ENCODE measurements at places on chromosomes 13 and 19.

DNA sequence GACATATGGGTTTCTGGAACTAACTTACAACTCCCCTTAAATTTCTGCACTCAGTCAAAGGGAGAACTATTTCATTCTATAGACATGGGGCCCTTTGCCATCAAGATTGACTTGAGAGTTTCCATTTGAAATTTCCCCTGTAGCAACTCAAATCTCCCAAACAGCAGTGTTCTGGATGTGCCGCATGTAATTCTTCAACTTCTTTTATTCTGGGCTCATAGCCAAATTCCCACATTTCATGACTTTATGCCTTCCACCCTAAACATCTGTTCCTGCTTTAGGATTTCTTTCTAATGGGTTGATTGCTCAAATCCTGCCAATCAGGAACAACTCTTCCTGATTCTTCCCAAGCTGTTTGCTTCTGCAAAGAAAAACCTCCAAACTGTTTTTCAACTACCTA, 336.0 kb downstream of the TBC1D4 start:
- DNase-seq: no peak

DNA sequence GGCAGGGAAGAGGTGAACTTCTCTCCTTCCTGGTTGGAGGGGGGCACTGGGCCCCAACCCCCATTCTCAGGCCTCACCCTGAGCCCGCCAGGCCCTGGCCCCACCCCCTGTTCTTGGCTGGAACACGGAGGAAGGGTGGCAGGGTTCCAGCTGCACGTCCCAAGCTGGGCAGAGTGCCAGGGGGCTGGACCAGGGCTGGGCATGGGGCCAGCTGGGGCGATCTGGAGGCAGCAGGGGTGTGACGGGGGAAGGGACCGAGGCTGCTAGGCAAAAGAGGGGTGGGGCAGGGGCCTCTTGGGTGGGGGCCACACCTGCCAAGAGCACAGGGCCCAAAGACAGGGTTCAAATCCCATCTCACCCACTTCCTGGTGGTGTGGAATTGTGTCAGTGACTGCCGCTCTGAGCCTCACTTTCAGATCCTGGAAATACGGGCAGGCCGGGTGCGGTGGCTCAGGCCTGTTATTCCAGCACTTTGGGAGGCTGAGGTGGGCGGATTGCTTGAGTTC, 2.2 kb downstream of the HIF3A start:
- peak; percentile 97 for DNase-seq

DNA sequence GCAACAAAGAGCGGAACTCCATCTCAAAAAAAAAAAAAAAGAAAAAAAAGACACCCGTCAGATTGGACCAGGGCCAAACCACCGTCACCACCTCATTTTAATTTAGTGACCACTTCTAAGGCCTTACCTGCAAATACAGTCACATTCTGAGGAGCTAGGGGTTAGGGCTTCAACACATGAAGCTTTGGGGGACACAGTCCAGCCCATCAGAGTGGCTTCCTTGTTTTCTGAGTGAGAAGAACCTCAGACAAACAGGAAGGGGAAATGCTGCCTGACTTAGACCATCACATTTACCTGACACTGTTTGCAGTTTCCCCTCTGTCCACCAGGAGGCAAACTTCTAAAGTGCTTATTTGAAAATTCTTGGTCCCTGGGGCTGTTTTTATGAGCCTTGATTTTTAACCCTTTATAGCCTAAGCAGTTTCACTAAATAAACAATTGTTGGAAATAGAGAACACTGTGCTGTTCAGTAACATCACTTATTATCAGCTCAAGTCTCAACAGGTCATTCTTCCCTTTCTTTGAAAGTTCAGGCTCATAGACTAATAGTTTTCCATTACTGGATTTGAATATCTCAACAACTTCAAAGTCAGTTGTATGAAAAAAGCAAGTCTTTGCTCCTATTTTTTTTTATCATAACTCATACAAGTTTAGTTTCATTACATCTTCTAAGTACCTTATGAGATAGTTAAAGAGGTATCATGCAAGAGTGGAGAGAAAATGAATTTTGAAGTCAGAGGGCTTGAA, 74.9 kb upstream of the WASF3 start:
- peak; percentile 59 for DNase-seq

DNA sequence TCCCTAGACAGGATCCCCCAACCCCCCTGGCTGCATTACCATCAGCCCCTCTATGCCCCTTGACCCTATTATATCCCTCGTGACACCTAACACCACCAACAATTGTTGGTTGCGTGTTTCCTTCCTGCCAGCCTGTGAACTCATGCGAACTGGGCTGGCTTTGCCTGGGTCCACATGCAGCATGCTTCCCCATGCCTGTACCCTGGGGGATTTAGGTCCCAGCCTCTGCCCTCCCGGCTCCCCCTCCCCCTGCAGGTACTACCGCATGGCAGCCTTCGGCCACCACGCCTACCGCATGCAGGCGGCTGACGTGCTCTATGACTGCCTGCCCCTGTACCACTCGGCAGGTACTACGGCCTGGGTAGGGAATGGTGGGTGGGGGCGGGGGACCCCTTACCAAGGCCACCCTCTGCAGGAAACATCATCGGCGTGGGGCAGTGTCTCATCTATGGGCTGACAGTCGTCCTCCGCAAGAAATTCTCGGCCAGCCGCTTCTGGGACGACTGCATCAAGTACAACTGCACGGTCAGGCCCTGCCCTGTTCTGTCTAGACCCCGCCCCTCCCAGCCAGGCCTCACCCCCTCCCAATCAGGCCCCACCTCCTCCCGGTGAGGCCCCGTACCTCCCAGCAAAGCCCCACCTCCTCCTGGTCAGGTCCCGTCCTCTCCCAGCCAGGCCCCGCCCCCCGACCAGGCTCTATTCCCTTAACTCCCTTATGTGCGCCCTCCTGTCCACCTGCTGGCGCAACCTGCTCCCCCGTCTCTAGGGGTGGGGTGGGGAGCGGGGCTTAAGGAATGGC, 18.5 kb downstream of the SLC27A1 start:
- DNase-seq: peak; percentile 78

DNA sequence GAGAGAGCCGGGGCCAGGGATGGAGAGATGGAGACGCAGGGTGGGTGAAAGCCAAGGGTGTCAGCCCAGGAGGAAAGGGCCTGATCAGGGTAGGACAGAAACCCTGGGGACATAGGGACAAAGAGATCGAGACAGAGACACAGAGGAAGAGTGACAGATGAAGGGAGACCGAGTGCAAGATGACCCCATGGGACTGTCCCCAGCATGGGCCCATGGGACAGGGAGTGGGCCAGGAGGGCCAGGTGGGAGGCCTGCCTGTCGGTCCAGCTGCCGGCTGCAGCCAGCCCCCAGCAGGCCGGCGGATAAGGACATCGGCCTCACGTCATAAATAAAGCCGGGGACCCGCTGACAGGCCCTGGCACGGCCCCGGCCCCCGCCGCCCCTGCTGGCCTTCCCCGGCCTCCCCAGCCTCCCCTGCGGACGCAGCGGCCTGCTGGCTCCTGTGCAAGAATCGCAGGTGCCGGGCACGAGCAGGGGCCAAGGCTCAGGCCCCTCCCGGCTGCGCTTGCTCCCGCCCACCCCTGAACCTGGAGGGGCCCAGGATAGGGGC, 6.3 kb downstream of the REX1BD start:
- DNase-seq: peak; percentile 66

DNA sequence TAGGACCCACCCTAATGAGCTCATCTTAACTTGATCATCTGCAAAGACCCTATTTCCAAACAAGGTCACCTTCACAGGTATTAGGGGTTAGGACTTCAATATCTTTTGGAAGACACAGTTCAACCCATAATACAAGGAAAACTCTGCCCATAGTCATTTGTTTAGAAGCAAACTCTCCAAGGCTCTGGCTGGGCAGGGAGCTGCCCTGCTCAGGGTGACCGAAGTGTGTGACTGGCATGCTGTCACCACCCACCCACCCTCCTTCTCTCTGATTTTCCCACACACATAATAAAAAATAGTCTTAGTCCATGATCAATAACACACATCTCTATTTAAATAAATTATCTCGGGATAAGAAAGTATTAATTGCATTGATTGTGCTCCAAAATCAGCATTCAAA, 161.1 kb downstream of the KCTD15 start:
- no peak for DNase-seq

GRCh38 chr13:110186231-110186855, 120.6 kb downstream of the COL4A1 start:
- DNase-seq: no peak

DNA sequence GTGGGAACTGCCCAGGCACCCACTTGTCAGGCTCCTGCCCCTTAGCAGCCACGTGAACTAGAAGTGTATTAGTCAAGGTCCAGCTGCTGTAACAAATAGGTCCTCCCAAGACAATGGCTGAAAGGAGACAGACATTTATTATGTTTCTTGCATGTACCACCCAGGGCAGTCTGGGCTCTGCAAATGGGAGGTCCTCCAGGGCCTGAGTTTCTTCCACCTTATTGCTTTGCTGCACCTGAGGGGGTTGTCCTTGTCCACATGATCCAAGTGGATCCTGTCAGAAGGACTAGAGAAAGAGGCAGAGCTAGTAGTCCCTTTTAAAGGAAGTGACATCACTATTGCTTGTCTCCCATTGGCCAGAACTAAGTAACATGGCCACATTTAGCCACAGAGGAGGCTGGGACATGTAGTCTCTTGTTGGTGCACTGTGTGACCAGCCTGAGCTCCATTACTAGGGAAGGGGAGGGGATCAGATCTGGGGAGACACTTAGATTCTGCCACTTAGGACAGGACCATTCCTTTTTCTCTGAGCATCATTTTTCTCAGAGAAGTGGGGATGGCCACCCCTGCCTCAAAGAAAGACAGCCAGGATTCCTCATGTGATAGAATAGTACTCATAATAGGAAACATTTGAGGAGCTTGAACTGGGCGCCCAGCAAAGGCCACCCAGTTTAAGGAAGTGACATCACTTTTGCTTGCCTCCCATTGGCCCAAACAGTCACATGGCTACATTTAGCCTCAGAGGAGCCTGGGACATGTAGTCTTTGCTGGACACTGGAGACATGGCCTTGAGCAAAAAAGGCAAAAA, 15.1 kb downstream of the CC2D1A start:
- DNase-seq: no peak

DNA sequence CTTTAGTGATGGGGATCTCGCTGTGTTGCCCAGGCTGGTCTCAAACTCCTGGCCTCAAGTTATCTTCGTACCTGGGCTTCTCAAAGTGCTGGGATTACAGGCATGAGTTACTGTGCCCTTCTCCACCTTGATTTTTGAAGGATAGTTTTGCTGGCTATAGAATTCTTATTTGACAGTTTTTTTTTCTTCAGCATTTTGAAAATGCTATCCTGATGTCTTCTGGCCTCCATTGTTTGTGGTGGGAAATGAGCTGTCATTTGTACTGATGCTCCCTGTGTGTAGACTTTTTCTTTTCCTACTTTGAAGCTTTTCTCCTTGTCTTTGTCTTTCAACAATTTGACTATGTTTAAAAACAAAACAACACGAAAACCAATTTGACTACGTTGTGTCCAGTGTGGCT, 54.2 kb downstream of the SIPA1L3 start:
- DNase-seq: no peak

- no peak for DNase-seq
These were observed 349.6 kb upstream of the PCDH20 start for GRCh38 chr13:61765181-61765742.

DNA sequence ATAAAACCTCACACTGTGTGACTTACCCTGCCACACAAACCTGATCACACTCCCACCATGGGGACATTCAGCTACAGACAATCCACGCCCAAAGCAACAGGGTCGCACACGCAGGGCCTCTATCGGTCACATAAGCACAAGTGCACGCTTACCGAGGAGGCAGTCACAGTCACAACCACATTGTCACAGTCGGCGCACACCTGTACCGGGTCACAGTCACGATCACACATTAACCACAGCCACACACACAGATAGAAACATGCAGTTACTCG, 579 bp downstream of the ZNF566 start:
- no peak for DNase-seq

DNA sequence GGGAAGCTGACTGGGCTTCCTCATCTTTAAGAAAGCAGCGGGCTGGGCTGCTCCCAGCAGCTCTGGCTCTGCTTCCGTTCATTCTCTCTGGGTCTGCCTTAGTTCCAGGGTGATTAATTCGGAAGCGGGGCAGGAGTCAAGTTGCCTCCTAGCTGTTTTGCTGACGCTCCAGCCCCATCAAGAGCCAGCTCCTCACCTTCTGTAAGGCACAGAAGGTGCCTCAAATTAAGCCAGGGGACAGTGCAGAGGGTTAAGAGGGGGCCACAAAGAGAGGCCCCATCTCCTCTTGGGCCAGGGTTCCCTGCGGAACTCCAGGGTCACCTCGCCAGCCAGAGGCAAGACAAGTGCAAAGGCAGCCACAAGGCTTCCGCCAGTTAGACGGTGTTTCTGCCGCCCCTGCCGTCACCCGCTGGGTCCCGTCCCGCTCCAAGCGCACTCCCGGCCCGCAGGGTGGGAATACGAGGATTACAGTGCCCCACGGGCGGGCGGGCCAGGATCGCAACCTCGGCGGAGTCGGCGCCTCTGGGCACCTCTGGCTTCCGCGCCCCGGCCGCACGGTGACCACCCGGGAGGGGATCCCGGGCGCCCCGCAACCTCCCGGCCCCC, 508 bp downstream of the SLC15A1 start:
- DNase-seq: no peak

GRCh38 chr19:58009666-58010301, 7.2 kb upstream of the ZNF606 start:
- peak; percentile 93 for DNase-seq

DNA sequence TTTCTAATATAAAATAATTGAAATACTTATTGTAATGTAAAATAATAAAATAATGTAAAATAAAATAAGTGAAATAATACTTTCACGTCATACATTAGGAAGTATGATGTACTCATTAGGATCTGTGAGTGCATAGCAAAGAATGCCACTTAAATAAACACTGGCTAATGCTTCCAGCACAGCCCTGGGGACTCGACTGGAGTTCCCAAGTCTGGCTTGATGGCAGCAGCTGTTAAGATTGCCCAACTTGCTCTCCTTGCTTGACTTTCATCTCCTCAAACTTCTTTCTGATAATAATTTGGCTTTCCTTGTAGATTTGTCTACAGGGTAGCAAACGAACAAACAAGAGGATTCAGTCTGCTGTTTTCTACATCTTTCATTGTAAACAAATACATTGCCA, 191.9 kb downstream of the COG6 start:
- no peak for DNase-seq

DNA sequence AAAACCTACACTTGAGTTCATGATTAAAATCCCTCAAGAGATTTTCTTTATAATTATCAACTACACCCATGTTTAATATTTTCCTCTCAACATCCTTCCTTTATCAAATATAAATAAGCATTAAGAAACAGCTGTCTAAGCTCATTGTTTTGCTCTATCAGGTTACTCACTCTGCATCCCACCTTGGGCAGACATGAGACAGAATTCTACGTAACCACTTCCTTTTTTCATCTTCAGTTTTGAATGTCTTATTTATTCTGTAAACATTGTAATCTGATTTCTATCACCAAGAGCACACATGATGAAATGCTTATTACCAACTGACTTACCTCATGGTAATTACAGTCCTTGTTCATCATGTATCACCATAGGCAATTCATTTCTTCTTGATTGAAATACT, 1256.6 kb upstream of the ATXN8OS start:
- DNase-seq: no peak
